Activated CD8-positive, alpha-beta memory T cell treated with anti-CD3 and anti-CD28 coated beads for 24 hours (primary cell): ENCODE measurements at places on chromosomes 7 and 10.

GRCh38 chr7:133629701-133630100, 376.8 kb downstream of the EXOC4 start:
- DNase-seq: no peak

DNA sequence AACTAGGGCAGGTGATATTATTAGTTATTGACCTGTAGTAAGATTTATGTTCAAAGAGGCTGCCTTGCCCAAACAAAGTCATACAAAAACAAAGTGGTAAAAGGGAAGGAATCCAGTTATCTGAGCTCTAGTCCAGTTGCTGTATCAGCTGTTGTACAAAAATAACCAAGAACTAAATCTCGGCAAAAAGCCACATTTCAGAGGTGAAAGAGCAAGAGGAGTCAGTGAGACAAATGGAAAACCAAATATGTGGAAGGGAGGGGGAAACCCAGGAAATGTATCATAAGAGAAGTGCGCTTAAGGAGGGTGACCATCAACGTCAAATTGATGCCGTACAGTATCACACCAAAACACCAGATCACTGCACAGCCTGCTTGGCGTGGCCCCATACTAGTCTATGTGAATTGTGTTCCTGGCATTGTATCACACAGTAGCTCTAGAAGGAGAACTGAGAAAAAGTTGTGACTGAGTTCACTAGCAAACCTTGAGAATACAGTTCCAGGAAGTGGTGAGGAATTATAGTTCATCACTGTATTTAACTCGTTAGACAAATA, 6.4 kb downstream of the AGBL3 start:
- peak; percentile 61 for DNase-seq

- no peak for DNase-seq
Measured at GRCh38 chr7:12401538-12402364, 1.9 kb downstream of the VWDE start.

DNA sequence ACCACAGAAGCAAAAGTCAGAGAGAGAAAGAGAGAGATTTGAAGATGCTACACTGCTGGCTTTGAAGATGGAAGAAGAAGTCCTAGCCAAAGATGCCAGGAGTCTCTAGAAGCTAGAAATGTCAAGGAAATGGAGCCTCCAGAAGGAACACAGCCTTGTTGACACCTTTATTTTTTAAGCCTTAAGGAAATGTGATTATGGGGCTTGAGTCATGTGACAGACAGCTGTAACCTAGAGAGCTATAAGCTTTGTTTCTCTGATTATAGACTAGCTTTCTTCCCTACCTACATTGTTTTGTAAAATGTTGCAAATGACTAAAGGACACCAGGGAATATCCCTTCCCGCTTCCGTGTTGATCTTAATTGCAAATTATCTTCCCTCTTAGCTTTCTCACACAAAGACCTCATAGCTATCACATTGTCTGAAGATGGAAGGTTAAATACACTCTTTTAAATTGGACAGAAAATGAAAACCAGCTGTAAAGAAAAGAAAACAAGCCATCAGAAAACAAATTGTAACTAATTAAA, 199.9 kb downstream of the ARHGAP12 start:
- DNase-seq: no peak

DNA sequence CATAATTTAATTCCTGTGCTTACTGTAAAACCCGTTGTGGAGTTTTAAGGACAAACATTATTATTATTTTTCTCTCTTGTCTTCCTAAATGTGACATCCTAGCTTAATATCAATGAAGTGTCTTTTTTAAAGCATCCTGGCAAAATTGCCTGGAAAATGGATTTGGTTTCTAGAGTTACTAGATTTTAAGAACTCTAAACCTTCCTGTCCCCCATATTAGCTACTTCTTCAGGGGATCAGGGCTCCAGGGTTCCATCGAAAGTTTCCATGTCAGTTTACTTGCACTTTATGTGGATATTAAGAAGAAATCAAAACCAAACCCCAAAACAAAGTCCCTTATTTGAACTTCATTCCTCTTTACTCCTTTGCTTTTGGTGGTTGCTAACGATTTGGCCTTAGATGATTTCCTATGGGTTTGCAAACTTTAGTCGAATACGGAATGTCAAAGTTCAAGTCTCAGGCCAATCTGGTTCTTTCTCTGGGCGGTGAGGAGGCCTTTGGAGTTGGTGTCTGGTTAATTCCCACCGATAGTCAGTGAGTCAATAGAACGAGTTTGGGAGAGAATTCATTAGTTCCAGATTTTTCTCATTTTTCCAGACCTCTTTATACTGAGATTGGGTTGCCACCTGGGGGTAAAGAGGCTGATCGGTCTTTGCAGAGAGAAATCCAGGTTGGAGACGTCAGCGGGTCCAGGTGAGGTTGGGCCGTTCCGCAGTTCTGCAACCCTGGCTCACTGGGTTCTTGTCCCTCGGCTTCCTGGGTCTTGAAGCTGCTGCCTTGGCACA, 1.1 kb downstream of the CUX1 start:
- DNase-seq: no peak

GRCh38 chr7:12102126-12102525, 109.0 kb upstream of the TMEM106B start:
- DNase-seq: no peak

- no peak for DNase-seq
Measured at GRCh38 chr10:22445495-22445894, 100.2 kb downstream of the SPAG6 start.

DNA sequence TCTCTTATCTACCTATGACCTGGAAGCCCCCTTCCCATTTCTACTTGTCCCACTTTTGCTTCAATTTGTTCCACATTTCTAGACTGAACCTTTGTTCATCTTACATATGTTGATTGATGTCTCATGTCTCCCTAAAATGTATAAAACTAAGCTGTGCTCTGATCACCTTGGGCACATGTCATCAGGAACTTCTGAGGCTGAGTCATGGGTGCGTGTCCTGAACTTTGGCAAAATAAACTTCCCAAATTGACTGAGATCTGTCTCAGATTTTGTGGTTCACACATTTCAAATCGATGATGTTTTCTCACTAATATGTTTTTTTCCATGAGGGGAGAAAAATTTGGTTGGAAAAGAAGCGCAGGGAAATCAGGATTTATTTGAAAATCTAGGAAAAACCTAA, 406.2 kb upstream of the LRRTM3 start:
- DNase-seq: no peak

- no peak for DNase-seq
Measured at GRCh38 chr7:47100817-47101435, 481.0 kb downstream of the TNS3 start.

- DNase-seq: no peak
Measured at GRCh38 chr10:26503911-26504310, 65.8 kb downstream of the APBB1IP start.

DNA sequence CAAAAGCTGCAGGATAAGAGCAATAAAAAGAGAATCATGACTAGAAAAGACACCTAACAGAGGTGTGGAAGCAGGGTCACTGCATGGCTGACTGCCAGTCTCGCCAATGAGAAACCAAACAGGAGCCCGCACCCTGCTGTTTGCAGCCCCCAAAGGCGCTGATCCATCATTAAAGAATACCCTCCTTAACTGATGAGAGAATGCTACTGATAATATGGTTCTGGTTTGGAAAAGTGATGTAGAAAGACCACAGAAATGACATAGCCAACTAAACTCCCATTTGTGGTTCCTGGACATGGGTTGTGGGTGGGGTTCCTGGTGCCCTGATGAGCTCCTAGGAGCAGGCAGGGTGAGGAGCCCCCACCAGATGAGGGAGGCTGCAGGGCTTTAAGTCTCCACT, 207.4 kb downstream of the TNS3 start:
- DNase-seq: no peak

GRCh38 chr10:83934641-83935338, 204.5 kb upstream of the GHITM start:
- no peak for DNase-seq

- no peak for DNase-seq
Measured at GRCh38 chr7:17185690-17186070, 112.8 kb upstream of the AHR start.

DNA sequence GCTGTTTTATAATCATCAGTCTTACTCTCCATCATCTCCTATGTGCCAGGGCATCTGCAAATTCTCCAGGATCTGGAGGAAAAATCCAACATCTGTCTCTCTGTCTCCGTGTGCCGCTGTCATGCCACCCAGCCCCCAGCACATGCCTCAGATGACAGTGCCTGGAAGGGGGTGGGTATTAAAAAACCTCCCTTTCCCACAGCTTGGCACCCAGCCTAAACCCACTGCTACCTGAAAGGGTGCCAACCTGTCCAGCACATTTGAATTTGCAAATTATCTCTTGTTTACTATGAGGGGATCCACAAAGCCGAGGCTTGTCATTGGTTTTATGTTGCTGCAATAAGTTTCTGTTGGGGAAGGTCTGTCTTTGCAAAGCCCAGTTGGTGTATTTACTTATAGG, 73.1 kb downstream of the EMX2 start:
- peak; percentile 17 for DNase-seq

DNA sequence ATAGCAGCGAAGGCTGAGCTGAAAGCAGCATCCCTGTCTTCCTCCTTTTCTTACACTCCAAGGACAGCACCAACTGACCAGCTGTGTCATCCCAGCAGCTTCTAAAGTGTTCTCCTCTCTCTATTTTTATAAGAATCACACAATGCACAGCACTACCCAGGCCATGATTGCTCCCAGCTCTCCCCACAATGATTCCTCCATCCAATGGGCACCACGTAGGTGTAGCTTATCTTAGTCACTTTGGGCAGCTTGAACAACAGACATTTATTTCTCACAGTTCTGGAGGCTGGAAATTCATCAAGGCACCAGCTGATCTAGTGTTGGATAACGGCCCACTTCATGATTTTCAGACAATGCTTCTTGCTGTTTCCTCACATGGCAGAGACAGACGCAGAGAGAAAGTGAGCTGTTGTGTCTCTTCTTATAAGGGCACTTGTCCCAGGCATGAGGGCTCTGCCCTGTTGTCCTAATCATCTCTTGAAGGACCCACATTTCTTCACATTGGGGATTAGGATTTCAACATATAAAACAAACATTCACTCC, 92.0 kb upstream of the CDC14C start:
- DNase-seq: no peak

GRCh38 chr7:96303686-96304443, 18.0 kb downstream of the SLC25A13 start:
- no peak for DNase-seq

DNA sequence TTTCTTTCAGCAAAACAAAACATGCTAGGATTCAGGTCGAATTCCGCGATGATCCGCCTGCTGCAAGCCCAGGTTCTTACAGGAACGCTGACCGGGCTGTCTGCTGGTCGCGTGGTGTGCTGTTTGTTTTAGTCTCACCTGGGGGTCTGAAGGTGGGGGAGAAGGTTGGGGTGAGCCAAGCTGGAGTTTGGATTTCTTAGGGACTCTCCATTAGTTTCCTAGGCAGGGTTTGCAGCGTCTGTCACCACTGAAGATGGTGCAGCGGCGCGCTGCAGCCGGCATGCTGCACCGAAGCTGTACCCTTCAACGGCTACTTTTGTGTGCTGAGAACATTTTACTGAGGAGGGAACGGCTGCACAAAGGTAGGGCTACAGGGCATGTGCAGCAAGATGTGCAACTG, 48.7 kb downstream of the GCC1 start:
- no peak for DNase-seq

DNA sequence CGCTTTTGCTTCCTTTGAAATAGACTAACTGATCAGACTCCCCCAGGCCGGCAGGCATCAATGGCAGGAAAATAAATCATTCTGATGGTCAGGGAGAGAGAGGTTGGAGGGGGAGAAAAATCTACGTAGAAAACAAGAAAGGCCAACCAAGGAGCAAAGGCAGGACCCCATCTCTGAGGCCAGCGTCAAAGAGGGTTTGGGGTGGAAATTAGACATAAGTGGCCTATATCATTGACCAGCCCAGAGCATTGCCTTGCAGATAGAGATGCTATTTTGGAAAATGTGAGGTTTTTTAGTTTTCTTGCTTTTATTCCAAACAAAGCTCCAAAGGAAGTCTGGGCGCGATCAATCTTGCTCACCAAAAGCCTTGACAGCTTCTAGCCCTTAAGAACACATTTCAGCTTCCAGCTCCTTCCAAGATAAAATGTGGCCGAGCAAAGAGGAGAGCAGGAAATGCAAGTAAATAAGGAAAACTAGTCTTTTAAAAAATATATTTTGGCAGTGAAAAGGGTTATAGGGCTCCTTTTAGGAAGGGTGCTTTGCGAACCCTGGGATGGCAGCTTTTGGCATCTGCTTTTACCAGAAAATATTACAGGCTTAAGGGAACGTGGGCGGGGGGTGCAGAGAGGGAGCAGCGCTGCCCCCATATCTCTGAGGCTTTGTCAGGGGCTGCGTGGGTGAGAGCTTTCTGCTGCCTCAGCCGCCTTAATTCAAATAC, 2.0 kb upstream of the HOXA2 start:
- no peak for DNase-seq

DNA sequence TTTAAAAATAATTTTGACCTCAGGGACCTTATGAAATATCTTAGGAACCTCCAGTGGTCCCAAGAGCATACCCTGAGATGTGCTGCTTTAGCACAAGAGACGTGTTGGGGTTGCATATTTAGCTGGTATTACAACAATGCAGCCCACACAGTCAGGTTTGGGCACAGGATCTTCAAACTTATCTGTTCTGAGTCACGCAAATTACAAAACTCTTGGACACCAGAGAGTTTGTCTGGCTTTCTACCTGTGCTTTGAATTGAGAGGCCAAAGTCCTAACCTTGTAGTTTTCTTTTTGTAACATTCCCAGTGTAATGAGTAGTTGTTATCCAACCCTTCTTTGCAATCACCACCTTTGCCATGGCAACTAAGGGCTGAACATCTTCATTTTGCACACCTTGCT, 163.5 kb upstream of the PCLO start:
- no peak for DNase-seq

GRCh38 chr7:26709210-26709990, 155.0 kb downstream of the SKAP2 start:
- DNase-seq: no peak
